Endodermal cell (in vitro differentiated cells): ENCODE measurements at places on chromosomes 1 and 21. TPM values are rescaled to one million over a fixed set of nuclear protein-coding genes. Genes with fewer than 3 reads are reported as not detected.

Gene NHLH1
- total RNA-seq, result 0.31 TPM in 1 of 3 replicates, not detected in the others

Gene ADORA1
- total RNA-seq, result 1.4 and 2.0 TPM in 2 replicates

Gene KCNA2
- 0.11 TPM in 1 of 3 replicates, not detected in the others for total RNA-seq

Gene LAMC1
- total RNA-seq, result 47.9 to 68.4 TPM (median 56.0 TPM) in 3 replicates

Gene KANK4
- total RNA-seq, result 0.35 to 0.46 TPM (median 0.38 TPM) in 3 replicates

Gene UMODL1
- total RNA-seq, result 0.24 and 0.32 TPM in 2 replicates

Gene GSTM1
- 21.3 and 23.0 TPM in 2 replicates for total RNA-seq

Gene MYBPH
- total RNA-seq, result not detected in 2 replicates

Gene C1orf185
- total RNA-seq, result not detected in 2 replicates

Gene SLC1A7
- total RNA-seq, result 0.19 to 2.3 TPM (median 1.8 TPM) in 3 replicates

Gene TOR1AIP1
- 18.1 to 20.6 TPM (median 19.3 TPM) in 3 replicates for total RNA-seq

Gene MAD2L2
- total RNA-seq, result 128 to 148 TPM (median 146 TPM) in 3 replicates

Gene IL12RB2
- total RNA-seq, result not detected in 3 replicates

Gene RHEX
- not detected in 2 replicates for total RNA-seq

Gene ASTN1
- 0.31 to 0.57 TPM (median 0.42 TPM) in 3 replicates for total RNA-seq

Gene SH2D1B
- total RNA-seq, result 0.16 TPM in 1 of 2 replicates, not detected in the other

Gene VWA5B1
- total RNA-seq, result 0.09 TPM in 1 of 3 replicates, not detected in the others

Gene OR6K3
- not detected in 2 replicates for total RNA-seq

Gene ACTA1
- 17.3 and 26.1 TPM in 2 replicates for total RNA-seq

Gene ZBTB8B
- 2.5 to 5.1 TPM (median 5.0 TPM) in 3 replicates for total RNA-seq

Gene LRRN2
- 4.6 to 11.5 TPM (median 11.4 TPM) in 3 replicates for total RNA-seq

Gene ICOSLG
- total RNA-seq, result 5.8 to 7.2 TPM (median 6.2 TPM) in 3 replicates

Gene TMEM125
- total RNA-seq, result 13.9 to 19.7 TPM (median 16.6 TPM) in 3 replicates

Gene CSF1
- 0.94 to 2.2 TPM (median 2.1 TPM) in 3 replicates for total RNA-seq

Gene GSTM5
- 0.13 to 0.75 TPM (median 0.23 TPM) in 3 replicates for total RNA-seq

Gene ATF6
- total RNA-seq, result 13.7 and 14.4 TPM in 2 replicates

Gene CLDN17
- total RNA-seq, result not detected in 3 replicates

Gene HTR1D
- 3.0 and 4.1 TPM in 2 replicates for total RNA-seq
